ENCODE measurements at places on chromosomes 4 and X.

DNA sequence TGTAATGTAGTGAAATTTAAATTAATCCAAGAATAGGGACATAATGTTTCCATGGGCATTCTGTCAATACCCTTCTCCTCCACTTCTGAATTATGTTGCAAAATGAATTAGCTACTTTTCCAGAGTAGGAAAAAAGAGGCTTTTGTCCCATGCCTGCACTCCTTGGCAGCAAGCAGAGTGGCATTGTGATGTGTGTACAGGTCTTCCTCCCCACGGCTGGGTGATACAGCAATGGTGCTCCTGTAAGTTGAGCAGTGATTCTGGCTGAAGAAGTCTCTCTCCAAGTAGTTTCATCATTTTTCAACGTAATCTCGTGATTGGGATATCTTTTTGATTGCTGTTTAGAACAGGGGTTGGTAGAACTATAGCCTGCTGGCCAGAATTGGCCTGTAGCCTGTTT lies 59.9 kb downstream of the KIT start:
- no peak for DNase-seq

DNA sequence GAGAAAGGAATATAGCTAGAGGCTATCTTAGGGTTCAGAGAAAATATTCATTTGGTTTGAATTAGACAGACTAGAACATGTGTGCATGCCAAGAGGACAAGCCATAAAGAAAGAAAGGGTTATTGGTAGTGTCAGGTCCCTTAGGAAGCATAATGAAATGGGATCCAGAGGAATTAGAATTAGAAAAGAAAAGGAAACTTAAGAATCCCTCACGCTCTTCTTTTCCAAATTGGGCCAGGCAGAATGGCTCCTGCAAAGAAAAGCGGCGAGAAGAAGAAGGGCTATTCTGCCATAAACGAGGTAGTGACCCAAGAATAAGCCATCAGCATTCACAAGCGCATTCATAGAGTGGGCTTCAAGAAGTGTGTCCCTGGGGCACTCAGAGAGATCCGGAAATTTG lies 4.9 kb upstream of the ABCG2 start:
- no peak for DNase-seq

DNA sequence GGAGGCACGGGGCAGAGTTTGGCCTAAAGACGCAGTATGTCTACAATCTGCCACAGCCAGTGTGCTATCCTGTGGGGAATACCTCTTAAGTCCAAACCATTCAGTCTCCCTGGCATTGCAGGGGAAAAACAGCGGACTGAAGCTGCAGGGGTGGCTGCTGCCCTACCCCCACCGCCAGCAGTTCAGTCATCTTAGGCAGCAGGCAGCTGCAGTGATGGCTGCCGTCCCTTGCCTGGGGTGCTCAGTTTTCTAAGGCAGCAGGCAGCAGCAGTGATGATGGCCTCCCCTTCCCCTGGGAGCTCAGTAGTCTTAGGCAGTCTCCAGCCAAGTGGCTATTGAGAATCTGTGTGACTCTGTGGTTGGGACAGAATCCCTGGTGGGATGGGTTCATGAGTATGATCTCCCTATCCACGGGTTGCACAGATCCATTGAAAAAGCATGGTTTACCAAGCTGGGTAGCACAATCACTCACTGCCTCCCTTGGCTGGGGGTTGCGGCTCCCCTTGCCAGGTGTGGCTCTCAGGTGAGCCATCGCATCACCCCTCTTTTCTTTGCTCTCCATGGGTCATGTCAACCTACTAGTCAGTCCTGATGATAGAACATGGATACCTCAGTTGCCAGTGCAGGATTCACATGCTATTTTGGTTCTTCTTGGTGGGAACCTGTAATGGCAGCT lies 48.9 kb upstream of the GRID2 start:
- no peak for DNase-seq

DNA sequence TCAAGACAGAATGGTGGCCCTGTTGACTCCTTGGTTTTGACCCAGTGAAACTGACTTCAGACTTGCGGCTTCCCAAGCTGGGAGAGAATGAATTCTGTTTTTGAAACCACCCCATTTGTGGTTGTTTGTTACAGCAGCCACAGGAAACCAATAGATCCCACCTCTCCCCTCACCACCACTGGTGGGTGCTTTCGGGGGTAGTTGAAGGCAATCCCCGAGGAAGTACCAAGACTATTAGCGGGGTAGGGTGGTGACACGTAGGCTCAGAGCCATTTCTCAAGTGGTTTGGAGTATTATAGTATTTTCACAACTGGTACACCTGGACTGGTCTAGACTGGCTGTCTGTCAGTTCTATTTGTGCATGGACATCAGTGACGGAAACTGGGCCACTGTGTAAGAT lies 189.1 kb upstream of the RBPJ start:
- DNase-seq: no peak

- DNase-seq: no peak
Observed at GRCh38 chr4:166014411-166014810, 141.4 kb downstream of the TLL1 start.

DNA sequence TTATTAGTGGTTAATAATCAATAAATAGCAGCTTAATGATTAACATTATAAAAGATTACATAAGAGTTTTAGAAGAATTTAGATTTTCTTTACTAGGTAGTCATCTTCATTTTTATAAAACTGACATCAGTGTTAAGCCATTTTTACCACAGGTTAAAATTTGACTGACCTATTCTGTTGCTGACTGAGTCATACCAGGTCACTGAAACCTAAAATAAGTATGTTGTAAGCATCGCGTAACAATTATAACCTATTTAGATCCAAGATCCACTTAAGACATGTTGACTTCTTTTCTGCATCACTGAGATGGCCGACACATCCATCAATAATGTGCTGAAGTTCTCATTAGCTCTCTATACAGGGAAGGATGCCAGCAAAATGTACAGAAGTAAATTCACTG lies 36.7 kb downstream of the ARX start:
- no peak for DNase-seq

GRCh38 chrX:49242545-49243066 lies 7.3 kb downstream of the CCDC22 start:
- no peak for DNase-seq

- peak; percentile 4 for DNase-seq
Observed at GRCh38 chrX:10360116-10360515, 203.3 kb downstream of the CLCN4 start.

- DNase-seq: no peak
Observed at GRCh38 chrX:153386097-153386496, 15.1 kb downstream of the PNMA6E start.

DNA sequence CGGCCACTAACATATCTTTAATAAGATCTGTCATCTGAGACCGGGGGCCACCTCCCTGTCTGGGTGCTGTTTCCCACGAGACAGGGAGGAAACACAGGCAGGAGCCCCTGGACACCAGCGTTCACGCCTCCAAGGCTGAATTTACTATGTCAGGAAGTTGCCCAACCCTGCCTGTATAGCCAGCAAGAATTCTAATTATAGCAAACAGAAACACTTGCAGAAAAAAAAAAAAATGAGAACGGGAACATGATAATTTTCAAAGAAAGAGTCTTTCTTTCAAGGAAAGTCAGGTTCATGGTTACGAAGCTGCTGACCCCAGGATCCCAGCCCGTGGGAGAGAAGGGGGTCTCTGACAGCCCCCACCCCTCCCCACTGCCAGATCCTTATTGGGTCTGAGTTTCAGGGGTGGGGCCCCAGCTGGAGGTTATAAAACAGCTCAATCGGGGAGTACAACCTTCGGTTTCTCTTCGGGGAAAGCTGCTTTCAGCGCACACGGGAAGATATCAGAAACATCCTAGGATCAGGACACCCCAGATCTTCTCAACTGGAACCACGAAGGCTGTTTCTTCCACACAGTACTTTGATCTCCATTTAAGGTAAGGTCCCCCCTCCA lies at the start of gene IL3RA:
IL3RA (plus strand) TSS at position 455 of the 613 bp plus-strand sequence. CDS start 4,981 bp downstream, outside the sequence.
- no peak for DNase-seq

DNA sequence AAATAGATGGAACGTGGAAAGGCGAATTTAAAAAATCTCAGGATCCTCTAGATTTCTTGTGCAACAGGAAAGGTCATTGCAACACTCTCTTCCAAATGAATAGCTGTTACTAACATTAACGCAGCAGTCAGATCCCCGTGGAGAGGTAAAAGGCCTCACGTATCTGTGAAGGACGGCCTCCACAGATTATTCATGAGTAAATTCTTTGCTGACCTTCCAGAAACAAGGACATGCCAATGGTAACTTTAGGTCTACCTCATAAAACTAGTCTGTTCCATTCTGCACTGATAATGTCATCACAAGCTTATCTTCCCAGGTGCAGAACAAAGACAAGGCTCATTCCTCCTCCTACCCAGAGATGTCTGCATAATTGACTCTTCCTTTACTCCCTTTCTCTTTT lies 16.1 kb upstream of the REPS2 start:
- DNase-seq: no peak

DNA sequence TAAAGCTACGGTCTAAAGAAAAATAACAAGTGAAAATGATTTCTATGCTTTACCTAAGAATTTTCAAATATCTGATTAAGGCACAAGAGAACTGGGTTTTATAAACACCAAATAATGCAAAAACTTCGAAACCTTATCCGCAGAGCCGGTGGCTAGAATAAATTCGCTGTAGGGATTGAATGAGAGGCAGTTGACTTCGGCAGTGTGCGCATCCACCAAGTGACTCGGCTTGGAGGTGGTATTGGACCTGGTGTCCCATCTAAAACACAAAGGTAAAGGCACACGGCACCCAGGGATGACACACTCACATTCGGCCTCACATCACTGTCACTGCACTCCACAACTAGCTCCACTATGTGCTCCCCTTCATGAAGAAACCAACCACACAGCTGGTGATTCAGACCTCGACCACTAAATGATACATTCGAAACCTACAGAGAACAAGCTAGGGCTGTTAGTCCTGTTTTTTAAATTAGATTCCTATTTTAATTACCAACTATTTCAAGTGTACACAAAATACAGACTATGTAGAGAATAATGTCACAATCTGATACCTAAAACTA lies 17.5 kb downstream of the RBBP7 start:
- DNase-seq: no peak

All from D341Med (cell line).